ENCODE measurements at places on chromosomes 13 and 19. TPM values are rescaled to one million over a fixed set of nuclear protein-coding genes. Genes with fewer than 3 reads are reported as not detected.

PRTN3 gene
- total RNA-seq, result not detected

CEBPG gene
- 23.3 TPM for total RNA-seq

SPACA7 gene
- total RNA-seq, result not detected

ZNF763 gene
- total RNA-seq, result 1.7 TPM

KLK3 gene
- total RNA-seq, result not detected

KBTBD7 gene
- 10.7 TPM for total RNA-seq

OXGR1 gene
- total RNA-seq, result not detected

IGSF23 gene
- total RNA-seq, result not detected

SRRM5 gene
- total RNA-seq, result 0.41 TPM

SIX5 gene
- 2.4 TPM for total RNA-seq

SLC25A41 gene
- total RNA-seq, result 0.44 TPM

CEACAM3 gene
- not detected for total RNA-seq

KCNJ14 gene
- 1.8 TPM for total RNA-seq

PSG7 gene
- not detected for total RNA-seq

B9D2 gene
- total RNA-seq, result 11.1 TPM

GAS6 gene
- total RNA-seq, result 3.8 TPM

PABPC3 gene
- total RNA-seq, result 0.12 TPM

GTF3A gene
- total RNA-seq, result 198 TPM

ATP11A gene
- 76.7 TPM for total RNA-seq

CYP2A7 gene
- total RNA-seq, result not detected

EIF3K gene
- 313 TPM for total RNA-seq

JAK3 gene
- total RNA-seq, result 336 TPM

NKG7 gene
- total RNA-seq, result 129 TPM

TMEM150B gene
- 0.93 TPM for total RNA-seq

FFAR3 gene
- 0.25 TPM for total RNA-seq

FFAR1 gene
- 0.07 TPM for total RNA-seq

PSG2 gene
- total RNA-seq, result not detected

LILRB3 gene
- total RNA-seq, result 5.0 TPM

NLRP4 gene
- total RNA-seq, result not detected

NTF4 gene
- total RNA-seq, result not detected

HS6ST3 gene
- not detected for total RNA-seq

RASAL3 gene
- 220 TPM for total RNA-seq

CCL25 gene
- 0.59 TPM for total RNA-seq

HAUS8 gene
- 28.6 TPM for total RNA-seq

RGL3 gene
- total RNA-seq, result not detected

MBD3L2 gene
- total RNA-seq, result not detected

HIPK4 gene
- total RNA-seq, result 0.07 TPM

SF3A2 gene
- total RNA-seq, result 141 TPM

NKPD1 gene
- total RNA-seq, result 0.22 TPM

NLRP7 gene
- 0.20 TPM for total RNA-seq

SH3GL1 gene
- 67.8 TPM for total RNA-seq

MCEMP1 gene
- total RNA-seq, result not detected

PRX gene
- 0.68 TPM for total RNA-seq

SIGLEC10 gene
- total RNA-seq, result 1.4 TPM

Data from T-helper 1 cell treated with Interleukin-12 subunit alpha and Interleukin-12 subunit beta and Interleukin-4 antibody, amounts not matched to agents 30 ng/mL and 1 ng/mL, for 36 hours (primary cell).